SHP77 treated with DMSO at 0.1 percent for 48 hours (cell line): ENCODE measurements at places on chromosomes 7 and 10.

DNA sequence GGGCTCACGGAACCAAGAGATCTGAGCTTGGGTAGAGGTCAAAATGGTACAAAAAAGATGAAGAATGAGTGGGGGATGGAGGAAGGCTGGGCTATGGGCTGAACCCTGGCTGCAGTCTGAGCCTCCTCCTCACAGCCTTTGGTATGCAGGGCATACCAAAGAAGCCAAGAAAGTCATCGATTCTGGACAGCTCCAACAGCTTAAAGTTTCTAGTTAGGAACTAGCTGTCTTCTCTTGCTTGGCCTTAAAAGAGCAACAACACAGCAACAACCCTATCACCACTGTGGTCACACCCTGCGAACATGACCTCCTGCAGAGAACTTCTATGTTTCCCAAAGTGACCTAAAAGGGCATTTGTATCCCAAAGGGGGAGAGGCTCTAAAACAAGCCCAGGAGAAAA lies 126.1 kb upstream of the EFCAB10 start:
- no peak for DNase-seq

DNA sequence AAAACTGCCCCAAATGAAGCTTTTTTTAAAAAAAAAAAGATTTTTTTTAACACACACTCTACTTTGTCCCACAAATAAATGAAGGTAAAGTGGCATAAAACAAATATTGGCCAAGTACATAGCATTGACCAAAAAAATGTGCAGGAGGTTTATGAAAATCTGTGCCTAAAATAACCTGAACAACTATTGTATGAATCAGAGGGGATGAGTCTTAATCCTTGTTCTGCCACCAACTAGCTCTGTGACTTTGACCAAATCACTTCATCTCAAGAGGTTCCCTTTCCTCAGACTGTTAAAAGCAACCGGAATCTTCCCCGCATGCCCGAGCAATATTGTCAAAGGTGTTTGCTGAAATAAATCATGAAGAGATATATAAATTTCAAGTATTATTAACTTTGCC lies 150.4 kb upstream of the NEBL start:
- DNase-seq = no peak

DNA sequence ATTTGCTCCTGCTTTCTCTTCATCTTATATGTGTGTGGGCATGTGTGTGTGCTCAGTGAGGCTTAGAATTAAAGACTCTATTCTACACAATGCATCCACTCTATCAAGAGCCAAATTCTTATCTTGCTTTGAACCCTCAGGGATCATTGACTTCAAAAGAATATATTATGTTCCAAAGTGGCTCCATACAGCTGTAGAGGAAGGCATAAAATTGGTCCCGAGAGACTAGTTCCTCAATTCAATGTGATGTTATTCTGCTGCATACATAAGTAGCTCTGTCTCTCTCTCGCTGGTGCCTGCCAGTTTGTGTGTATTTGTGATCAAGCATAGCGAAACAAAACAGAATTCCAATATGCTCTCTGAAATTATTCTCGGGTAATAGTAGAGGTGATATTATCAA lies 997.9 kb upstream of the POT1 start:
- no peak for DNase-seq

DNA sequence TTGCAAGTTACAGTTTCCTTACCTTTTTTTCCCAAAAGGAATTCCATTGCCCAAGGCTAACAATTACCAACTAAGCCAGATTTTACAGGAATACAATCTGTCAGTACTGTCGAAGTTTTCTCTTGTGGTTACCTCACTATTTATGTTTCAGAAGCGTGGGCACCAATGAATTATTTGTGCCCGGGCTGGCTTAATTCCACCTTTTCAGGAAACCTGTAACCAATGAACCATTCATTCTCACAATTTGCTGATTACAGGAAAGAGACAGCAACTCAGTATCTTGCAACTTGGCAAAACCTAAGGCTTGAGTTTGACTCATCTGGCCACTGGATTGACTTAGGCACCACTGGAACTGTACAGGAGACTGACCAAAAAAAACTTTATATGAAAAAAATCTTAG lies 485.6 kb downstream of the INHBA start:
- DNase-seq = no peak

DNA sequence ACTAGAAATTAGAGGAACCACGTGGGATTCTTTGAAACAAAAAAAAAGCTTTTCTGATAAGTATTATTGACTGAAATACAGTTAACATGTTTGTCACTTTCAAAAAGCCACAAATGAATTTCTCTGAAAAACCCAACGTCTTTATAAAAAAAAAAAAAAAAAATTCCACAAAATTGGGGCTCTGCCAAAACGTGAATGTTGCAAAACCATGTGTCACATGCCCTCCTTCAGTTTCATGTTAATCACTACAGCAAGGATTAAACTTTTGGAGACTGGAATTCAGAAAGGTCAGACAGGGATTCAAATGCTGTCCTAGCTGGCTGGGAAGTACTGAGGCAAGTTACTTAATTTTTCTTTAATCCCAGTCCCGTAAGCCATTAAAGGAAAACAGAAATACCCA lies 278.0 kb upstream of the KLF14 start:
- no peak for DNase-seq

DNA sequence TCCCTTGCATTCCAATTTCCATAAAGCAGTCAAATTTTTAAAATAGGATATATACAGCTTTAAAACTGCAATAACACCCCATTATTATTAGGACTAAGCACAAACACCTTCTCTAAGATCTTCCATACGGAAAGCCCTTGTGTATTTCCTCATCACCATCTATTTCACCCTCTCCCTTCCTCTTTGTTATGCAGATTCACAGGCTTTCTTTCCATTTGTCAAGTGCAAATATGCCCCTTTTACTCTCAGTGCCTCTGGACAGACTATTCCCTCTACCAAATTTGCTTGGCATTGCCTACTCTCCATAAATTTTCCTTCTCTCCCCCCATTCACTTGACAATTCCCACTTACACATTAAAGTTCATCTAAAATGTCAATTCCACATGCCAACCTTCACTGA lies 61.7 kb downstream of the SNX13 start:
- no peak for DNase-seq

DNA sequence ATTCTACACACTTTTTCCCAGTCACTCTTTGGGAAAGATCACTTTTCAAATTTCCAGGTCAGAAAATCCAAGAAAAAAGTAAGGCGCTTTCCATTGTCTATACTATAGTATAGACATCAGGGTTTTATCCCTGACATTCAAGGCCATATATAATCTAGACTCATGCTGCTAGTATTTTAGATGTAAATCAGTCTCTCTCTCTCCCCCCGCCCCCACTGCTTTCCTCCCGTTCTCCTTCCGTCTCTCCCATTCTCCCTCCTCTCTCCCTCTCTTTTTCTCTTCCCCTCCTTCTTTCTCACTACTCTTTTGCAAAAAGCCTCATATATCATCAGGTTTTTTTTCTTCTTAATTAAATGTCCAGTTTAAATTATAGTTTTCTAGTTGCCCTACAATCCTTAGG lies 154.8 kb downstream of the PHF14 start:
- DNase-seq = no peak

DNA sequence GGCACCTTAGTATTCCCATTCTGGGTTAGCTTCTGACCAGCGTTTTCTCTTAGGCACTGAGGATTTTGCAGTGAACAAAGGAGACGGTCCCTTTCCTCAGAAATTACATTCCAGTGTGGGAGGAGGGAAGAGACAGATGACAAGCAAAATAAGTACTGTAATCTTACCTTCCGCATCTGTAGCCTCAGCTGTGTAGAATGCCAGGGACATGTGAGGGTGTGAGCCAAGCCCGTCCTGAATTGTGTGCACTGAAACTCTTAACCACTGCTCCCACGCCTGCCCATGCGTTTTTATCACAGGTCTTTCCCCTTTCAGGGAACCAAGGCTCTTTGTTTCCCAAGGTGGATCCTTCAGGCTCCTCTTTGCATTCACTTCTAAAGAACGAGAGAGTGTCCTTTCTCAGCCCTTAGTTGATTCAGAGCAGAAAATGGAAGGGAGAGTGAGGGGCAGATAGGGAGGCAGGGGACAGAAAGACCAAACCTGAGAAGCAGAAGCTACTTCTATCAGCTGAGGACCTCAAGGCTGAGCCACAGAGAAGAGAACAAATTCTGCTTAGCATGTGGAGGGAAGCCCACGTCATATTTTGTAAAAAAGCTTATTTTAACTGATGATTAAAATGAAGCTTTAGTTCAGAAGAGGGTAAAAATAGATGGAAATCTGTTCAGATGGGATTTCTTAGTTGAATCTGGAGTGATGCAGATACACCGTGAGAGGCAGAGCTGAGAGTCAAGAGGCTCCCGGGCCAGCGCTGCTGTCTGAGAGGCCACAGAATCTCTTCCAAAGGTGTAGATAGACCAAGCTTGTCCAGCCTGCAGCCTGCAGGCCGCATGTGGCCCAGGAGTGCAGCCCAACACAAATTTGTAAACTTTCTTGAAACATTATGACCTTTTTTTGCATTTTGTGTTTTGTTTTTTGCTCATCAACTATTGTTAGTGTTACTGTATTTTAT lies 122.5 kb downstream of the CCNY start:
- DNase-seq = no peak

DNA sequence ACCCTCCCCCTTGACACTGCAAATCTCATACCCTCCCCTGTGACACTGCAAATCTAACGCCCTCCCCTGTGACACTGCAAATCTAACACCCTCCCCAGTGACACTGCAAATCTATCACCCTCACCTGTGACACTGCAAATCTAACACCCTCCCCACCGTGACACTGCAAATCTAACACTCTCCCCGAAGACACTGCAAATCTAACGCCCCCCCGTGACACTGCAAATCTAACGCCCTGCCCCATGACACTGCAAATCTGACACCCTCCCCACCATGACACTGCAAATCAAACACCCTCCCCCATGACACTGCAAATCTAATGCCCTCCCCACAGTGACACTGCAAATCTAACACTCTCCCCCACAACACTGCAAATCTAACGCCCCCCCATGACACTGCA lies 603.7 kb downstream of the DNAJB6 start:
- DNase-seq = no peak

- no peak for DNase-seq
Measured at GRCh38 chr7:52269669-52270068, 765.8 kb upstream of the POM121L12 start.
